ENCODE measurements at places on chromosomes 2 and 18.

DNA sequence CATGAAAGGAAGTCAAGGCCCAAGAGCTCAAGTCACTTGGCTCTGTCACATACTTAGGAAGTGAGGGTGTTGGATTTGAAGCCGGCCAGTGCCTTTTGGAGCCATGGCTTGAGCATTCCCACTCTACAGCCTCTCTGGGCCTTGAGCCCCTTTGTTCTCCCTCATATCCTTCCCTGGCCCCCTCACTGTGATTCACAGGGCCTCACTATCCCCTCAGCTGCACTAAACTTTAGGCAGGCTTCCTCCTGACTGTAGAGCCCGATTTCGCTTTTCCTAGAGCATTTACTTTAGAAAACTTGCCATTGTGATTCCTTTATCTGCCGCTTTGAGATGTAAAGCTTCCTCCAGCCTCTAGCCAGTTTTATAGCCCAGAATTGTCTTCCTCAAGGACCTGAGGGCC, 107.6 kb downstream of the FBXO15 start:
- DNase-seq, result no peak

- no peak for DNase-seq
These were observed 7.4 kb upstream of the SLC16A14 start for GRCh38 chr2:230075988-230076631.

GRCh38 chr2:105780606-105781005, 35.9 kb downstream of the NCK2 start:
- no peak for DNase-seq

GRCh38 chr2:10966741-10967140, 55.0 kb downstream of the KCNF1 start:
- no peak for DNase-seq

GRCh38 chr2:201777043-201777442, 3.7 kb downstream of the ALS2 start:
- DNase-seq, result no peak

- DNase-seq, result no peak
These were observed 80.2 kb downstream of the SLC8A1 start for GRCh38 chr2:40371525-40372282.

DNA sequence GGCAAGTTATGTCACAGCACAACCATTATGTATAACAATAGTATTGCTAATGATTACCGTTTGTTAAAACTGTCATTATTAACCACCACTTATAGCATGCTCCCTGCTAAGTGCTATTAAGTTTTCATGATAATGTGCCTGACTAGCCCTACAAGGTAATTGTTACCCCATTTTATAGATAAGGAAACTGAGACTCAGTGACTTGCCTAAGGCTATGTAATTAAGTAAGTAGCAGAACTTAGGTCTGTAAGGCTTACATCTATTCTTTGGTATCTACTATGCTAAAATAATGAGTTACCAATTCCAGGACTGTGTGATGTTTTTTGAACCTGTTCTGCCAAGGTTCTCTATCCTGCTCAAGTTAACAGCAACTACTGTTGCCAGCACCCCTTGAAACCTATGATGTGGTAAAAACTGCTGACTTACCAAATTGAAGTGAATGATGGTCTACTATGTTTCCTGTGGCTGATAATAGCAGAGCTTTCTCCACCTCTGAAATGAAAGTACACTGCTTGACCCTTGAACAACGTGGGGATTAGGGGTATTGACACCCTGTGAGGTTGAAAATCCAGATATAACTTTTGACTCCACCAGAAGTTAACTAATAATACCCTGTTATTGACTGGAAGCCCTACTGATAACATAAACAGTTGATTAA, 18.2 kb downstream of the ACVR2A start:
- DNase-seq, result no peak

DNA sequence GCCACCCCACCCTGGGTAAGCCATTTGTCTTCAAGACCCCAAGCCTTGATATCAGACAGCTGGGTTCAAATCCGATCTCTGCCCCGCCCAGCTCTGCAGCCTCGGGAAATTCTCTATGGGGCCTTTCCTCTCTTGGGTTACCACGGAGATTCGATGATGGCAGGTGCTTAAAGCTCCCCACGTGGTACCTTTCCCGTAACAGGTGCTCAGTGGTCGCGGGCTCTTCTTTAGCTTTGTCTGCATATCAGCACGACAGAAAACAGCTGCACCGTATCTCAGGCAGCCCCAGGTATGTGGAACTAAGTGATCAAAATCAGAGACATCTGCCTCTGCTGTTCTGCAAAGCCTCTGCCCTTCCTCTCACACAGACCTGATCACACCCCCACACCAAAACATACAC, 37.4 kb downstream of the TTC32 start:
- DNase-seq, result no peak

GRCh38 chr2:22536133-22536532, 848.8 kb upstream of the KLHL29 start:
- no peak for DNase-seq

DNA sequence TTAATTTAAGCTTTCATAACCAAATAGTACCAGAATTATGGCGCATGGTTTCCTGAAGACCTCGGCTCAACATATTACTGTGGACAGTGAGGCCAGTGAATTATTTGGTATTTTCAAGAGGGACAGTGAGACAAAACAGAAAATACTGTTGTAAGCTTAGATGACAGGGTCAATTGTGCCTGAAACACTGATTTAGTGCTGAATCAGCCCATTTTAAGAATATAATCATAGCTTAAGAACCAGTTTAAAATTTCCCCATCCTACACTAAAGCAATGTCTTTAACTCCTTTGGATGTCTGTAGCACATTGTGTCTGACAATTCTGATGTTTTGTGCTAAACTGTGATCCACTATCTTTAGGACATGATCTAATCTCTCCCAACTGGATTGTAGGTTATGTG, 4.6 kb downstream of the ITGA6 start:
- no peak for DNase-seq

DNA sequence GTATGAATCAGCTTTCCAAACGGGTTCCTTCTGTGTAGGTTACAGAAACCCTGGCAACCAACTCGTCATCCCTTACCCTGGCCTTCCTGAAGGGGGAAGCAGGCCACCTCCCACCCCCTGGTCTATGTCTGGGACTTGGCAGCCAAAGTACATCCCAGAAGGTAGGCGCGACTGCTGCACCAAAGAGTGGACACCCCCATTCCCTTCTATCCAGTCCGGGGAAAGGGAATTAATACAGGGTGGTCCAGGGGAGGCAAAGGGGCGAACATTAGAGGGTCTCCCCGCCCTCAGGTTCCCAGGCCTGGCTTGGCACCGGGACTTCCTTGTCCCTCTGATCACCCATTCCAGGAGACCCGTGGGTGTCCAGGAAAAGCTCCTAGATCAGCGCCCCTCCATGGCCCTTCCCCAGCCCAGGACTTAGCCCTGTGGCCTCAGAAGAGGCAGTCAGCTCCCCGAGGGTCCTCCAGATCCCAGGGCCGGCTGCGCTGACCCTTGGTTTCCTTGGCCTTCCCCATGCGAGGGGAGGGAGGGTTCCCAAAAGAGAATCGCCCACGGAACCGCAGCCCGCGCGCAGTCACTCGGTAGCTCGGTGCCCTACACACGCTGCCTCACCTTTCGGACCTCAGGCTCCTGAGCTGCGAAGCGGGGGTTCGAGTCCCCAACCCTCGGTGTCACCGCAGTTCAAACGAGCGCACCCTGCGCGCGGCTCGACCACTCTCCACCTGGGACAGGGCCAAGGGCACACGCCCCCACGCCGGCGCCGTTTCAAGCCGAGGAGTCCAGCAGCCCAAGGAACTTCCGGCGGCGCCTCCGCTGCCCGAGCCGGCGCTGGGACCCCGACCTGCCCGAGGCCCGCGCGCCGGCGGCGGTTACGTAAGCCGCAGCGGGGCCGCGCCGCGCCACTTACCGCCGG, at the start of gene PER2:
PER2 (minus strand) TSS at position 874 of the 913 bp plus-strand sequence. CDS start 10,674 bp downstream, outside the sequence.
- DNase-seq, result peak; percentile 55

- DNase-seq, result no peak
These were observed 314.6 kb downstream of the CNTNAP5 start for GRCh38 chr2:124339709-124340108.

- DNase-seq, result no peak
These were observed 254.8 kb downstream of the GLI2 start for GRCh38 chr2:120990451-120990871.

GRCh38 chr18:58223717-58224424, 179.8 kb downstream of the NEDD4L start:
- no peak for DNase-seq

GRCh38 chr2:27262379-27263286, at the start of gene SLC30A3:
TSS of gene SLC30A3 (minus strand) at chr2:27263047. CDS start at chr2:27262906, 141 bp downstream.
- peak; percentile 67 for DNase-seq
